Posterior cingulate gyrus (tissue), 11 donors: ENCODE measurements at places on chromosomes 5 and 9.

- no peak for DNase-seq
These were observed 218.1 kb upstream of the NREP start for GRCh38 chr5:111975133-111975532.

DNA sequence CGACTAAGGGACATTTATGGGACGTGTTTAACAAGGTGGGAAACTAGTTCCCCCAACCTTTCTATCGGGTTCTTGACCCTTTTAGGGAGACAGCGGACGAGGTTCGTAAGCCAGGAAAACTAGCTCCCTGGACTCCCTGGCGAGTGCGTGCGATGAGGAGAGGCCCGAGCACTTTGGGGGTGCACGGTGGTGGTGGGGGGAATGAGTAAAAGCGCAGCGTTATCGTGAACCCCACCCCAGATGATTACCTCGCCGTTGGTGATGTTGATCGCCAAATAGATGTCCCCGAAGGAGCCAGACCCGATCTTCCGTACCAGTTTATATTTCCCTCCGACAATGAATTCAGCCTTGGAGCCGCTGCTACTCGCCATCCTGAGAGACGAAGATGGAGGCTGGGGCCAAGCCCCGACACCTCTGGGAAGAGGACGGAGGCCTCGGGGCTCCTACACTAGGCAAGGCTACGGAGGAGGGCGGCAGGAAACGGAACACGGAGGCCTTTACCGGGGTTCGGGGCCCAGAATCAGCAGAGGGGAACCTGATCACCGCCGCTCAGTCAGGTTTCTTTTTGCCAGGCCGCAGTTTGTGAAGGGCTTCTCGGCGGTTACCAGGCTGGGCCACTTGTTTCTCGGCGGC, 529 bp downstream of the CSNK1A1 start:
- DNase-seq, result peak; percentile 22

DNA sequence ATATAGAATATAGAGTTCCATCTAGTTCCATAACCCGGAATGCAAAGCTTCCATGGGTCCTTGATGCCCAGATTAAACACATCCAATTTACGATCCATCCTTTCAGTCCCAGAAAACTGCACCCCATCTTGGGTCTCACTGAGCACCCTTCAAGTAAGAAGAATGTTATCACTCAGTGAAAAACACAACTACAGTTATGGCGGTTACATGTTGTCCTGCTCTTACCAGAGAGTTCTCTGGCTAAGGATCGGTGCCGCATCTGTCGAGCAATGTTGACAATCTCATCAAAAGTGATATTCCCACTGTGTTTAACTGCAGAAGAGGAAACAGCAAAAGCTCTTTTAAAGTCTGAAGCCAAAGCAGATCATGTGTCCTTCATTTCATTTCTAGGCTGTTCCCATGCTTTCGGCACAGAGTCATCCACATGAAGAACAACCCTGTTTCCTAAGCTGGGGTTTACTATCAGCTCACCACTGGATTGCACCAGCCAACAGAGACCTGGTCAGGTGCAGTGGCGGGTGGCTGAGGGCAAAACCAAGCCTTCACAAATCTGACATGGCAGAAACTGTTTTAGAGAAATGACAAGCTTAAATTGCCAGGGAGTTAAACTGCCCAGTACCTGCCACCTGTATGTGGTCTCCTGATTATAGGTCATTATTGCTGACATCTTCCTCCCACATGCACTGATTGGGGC, 2.9 kb downstream of the RPL12 start:
- DNase-seq, result no peak

- peak; percentile 61 for DNase-seq
These were observed 37.8 kb downstream of the SLC46A2 start for GRCh38 chr9:112852741-112853504.
